ENCODE measurements at places on chromosomes 6 and 20.

- peak; percentile 36 for DNase-seq
Measured at GRCh38 chr6:138231381-138231886, 13.1 kb upstream of the PBOV1 start.

- no peak for DNase-seq
Measured at GRCh38 chr6:168300975-168301647, 18.5 kb downstream of the DACT2 start.

DNA sequence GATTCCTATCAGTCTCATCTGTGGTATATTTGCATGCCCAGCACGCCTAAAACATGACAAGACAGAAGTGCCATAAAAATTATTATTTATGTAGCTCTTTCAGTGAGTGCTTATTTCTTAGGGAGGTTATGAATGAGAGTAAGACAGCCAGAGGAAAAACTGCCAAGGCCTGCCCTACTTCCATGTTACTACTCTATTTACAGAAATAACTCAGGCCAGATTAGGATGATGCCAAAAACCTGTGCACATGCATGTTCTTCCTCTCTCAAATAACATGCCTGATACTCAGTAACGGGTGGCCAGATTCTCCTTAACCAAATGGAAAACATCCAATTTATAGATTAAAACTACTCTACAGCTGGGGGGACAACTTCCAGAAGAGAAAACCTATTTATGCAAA is 45.7 kb downstream of the ILRUN start:
- no peak for DNase-seq

DNA sequence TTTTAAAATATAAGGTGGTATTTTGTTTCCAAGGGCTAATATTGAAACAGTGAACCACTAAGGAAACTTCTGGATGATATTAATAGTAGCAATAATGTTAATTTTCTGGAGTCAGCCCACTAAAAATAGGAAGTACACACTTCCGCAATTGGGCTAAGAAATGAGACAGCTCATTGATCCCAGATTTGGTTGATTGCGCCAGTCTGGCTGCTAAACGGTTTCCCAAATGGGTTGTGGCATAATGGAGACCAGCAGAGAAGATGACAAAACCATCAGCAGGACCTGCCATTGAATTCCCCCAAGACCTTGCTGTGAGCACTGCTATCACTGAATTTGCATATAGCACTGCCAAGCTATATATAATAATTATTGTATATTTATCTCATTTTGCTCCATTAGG is 71.2 kb upstream of the SGK1 start:
- DNase-seq = no peak

- no peak for DNase-seq
Measured at GRCh38 chr20:9453201-9453600, 61.2 kb upstream of the LAMP5 start.

DNA sequence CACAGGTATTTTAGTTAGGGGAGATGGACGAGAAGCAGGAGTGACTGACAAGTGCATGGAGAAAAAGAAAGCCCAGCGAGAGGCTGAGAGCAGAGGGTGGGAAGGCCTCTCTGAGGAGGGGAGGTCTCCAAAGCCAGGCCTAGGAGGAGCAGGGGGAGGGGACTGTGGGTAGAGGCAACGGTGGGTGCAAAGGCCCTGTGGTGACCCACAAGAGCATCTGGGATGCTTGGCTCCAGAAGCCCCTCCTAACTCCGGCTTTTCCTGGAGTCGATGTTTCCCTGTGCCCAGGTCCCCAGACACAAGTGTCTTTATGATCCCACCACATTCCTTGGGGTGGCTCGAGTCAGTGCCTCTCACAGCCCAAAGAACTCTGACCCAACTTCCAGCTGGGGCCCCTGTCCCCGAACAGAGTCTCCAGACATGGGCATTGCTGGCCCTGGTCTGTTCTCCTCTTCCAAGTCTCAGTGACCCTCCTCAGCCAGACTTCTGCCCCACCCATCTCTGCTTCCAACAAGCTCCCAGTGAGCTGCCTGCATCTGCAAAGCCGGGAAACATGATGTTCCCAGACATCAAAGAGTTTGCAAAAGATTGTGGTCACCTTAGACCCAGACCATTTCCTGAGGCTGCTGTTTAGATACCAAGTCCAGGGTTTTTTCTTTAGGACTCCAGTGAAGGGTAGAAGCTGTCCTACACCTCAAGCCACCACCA is 11.1 kb upstream of the BMP7 start:
- no peak for DNase-seq

GRCh38 chr6:150720774-150721233 is 121.1 kb downstream of the PLEKHG1 start:
- no peak for DNase-seq

DNA sequence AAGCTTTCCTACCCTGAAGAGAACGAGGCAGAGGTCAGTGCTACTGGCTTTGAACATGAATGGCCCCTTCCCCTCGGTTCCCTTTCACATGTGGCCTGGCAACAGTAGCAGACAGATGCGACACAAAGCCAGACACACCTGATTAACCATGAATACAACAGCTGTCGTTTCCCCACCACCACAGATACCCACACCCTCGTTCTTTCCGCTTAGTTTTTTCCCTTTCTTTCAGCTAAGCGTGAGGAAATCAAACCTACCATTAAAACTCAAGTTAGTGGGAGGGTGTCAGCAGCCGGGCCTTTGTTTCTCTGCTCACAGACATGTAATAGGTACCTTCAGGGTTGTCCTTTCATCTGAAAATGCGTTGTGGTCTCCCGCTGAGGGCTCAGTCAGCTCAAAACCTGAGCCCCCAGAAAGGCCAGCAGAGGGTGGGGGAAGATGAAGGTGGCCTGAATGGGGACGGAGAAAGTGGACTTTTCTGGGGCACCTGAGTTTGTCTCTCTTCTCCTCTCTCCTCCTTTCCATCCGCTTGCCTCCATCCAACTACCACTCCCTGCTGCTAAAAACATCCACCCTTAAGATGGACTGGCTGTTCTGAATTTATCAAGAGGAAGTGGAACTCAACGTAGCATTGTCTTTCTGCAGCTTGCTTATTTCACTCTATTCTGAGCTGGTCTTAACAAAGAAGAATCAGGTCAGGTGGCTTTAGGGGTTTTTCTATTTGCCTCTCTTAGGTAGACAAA is 516.6 kb upstream of the JARID2 start:
- no peak for DNase-seq

GRCh38 chr20:62748311-62748710 is 39.7 kb downstream of the NTSR1 start:
- no peak for DNase-seq

DNA sequence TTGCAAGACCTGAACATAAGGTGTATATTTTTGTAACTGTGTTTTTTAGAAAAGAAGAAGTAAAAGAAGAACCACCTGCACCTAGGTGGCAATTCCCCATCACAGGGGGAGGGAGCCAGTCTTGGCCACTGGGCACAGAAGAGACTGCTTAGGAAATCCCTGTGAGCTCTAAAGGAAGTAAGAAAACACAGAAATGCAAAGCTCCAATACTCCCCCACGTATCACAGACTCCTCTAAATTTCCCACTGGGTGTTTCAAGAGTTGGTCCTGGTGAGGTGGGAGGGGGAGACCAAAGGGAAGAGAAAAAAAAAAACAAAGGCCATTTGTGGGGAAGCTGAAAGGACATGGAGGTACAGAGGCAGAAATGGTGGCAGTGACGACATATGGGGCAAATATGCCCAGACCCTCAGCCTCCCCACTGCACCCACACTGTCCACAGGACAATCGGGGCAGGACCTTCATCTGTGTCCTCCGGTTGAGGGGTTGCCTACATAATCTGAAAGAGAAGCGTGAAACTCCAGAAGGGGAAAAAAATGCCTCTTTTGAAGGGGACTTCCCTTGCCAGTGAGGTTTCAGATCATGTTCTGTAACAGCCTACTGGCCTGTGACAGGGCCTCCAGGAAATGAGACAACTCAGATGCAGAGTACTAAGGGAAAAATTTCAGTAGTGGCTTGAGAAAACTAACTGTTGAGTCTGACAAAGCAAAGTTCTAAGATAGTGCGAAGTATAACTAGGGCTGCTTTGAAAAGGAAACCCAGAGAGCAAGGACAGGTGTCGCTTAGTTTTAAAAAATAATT is 226.2 kb upstream of the MARCKS start:
- DNase-seq = peak; percentile 84

- peak; percentile 16 for DNase-seq
Measured at GRCh38 chr6:136654086-136654485, 103.9 kb upstream of the MAP7 start.

DNA sequence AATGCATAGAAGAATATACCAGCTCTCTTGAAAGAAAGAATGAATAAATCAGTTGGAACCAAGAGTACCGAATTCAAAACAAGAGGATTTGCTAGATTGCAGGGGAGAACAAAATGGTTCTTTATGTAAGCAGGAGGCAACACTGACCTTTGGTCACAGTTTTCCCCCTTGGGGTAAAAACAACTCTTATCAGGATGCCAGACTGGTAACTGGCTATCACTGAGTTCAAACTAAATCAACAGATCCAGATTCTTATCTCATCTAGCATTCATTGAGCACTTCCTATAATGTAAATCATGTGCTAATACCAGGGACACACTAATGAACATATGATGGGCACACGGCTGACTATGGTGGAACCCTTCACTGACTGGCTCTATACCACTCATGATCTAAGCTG is 4.8 kb upstream of the IL17F start:
- no peak for DNase-seq

DNA sequence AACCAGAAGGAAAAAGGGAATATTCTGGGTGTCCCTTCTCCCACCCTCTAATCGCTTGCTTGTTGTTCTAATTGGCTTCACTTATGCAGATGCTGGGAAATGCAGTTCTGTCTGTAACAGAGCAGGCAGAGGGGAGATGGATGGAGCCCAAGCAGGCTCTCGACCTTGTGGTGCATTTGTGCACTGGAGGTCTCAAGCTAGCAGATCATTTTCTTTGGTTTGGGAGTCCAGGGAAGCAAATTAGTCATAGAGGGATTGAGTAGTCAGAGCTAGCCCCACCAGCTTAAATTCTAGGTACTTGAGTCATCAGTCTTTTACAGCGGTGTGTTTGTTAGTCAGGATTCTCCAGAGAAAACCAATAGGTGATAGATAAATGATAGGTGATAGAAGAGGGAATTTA is 234.7 kb upstream of the ECI2 start:
- peak; percentile 98 for DNase-seq

GRCh38 chr6:137452333-137452894 is 41.8 kb downstream of the OLIG3 start:
- no peak for DNase-seq

DNA sequence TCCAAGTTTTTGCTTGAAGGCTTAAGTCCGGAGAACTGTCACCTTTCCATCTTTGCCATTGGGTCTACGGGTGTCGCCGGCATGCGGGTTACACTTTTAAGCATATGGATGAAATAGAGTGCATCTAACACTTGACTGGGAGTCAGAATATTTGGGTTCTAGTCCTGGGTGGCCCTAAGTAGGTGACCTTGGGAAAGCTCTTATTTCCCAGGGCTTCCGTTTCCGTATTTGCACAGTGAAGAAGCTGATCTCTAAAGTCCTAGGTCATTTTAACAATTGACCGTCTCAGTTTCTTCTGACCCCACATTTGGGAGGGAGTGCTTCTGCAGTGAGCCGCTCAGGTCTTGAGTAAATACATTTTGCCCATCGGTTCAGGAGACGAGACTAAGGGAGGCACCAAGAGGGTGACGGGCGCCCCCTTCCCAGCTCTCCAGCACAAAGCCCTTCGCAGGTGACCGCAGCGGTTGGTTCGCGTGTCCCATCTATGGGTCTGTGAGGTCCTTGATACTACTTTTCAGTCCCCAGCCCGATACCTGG is 651 bp upstream of the BLTP3A start:
- peak; percentile 47 for DNase-seq

DNA sequence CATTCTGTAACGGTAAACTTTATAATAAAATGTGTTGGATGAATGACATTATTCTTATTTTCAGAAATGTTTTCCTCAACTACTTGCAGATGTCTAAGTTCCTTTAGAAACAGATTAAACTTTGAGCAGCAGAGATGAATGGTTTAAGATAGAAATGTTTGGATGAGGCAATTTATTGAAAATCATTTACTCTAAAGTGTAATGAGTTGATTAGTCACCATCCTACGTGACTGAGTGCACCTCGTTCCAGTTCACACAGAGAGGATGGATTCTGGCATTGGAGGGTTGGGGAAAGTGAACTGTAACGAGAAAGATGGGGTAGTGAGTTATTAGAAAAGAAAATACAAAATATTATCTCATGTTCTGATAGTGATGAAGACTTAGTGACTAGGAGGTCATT is 28.7 kb downstream of the SMPDL3A start:
- no peak for DNase-seq

GRCh38 chr6:152566103-152566875 is 70.9 kb downstream of the SYNE1 start:
- no peak for DNase-seq

- DNase-seq = no peak
Measured at GRCh38 chr6:53770780-53771249, 24.0 kb upstream of the LRRC1 start.

- no peak for DNase-seq
Measured at GRCh38 chr20:30486103-30486478, 771.4 kb upstream of the DEFB115 start.

DNA sequence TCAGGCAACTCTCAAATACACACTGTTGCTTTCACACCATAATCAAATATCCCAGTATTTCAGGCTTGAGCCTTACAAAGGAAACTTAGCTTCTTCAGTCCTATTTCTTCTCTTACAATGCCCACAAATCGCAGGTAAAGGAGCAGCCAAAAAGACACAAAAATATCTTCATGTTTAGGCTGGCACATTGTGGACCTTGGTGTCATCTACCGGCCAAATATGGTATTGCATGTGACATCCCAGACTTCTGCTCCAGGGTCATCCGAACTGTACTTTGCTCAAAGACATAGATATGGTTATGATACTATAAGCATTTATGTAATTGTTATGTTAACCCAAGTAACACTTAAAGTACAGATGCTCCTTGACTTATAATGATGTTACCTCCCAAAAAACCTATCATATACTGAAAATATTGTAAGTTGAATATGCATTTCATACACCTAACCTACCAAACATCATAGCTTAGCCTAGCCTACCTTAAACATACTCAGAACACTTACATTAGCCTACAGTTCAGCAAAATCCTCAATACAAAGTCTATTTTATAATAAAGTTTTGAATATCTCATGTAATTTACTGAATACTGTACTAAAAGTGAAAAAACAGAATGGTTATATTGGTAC is 4.6 kb downstream of the OR2H2 start:
- DNase-seq = peak; percentile 60

- DNase-seq = no peak
Measured at GRCh38 chr6:1312203-1312472, 240 bp downstream of the FOXQ1 start.

- DNase-seq = no peak
Measured at GRCh38 chr6:24149296-24149695, 23.3 kb downstream of the NRSN1 start.

DNA sequence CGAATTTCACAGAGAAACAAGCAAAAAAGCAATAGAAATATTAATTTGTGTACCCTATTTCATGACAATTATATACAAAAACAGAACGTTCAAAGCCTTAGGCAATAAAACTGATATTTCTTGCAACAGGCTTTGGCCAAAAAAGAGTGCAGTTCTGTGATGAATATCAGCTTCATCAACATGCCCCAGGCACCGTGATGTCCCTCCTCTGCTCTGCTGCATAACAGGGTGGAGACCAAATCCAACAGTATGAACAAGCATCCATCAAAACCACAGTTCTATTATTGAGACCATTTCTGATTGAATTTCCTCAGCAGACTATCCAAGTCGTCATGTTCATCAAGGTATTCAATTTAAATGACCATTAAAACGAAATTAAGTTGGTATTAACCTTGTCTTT is 722.6 kb upstream of the NRSN1 start:
- DNase-seq = no peak

Data from ELR (cell line).